ENCODE measurements at places on chromosomes 1 and 21.

GRCh38 chr1:20345419-20345818 lies 54.7 kb downstream of the VWA5B1 start:
- DNase-seq, result no peak

GRCh38 chr1:244010703-244011123 lies 40.4 kb upstream of the ZBTB18 start:
- DNase-seq, result no peak

DNA sequence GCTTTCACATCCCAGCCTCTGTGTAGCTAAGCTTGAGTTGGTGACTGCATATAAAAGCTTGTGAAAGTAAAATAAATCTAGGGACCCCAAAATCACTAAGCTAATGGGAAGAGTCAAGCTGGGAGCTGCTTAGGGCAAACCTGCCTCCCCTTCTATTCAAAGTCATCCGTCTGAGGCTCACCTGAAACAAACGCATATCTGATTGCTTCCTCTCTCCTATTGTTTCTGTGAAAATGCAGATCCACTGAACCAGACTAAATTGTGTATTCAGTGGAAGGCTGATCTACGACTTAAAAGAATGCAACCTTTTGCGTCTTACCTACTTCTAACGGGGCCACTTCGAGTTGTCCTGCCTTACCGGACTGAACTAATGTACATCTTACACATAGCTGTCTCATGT lies 70.3 kb downstream of the LTN1 start:
- no peak for DNase-seq

GRCh38 chr1:193299038-193299437 lies 112.6 kb upstream of the B3GALT2 start:
- no peak for DNase-seq

DNA sequence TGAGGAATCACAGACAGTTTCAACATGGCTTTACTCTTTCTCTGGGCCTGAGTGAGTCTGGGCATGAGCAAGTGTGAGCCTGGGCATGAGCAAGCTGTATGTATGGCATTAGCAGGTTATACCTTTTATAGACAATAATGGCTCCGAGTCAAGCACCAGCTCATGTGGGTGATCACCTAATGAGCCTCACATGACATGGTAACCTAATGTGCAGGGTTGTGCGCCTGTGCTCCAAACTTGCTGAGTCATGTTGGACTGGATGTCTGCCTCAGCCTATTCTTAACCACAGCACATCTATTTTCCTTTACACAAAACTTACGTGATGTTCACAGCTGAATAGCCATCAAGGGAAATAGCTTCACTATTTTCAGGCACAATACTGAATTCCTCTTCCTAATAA lies 236.2 kb upstream of the NRIP1 start:
- DNase-seq, result no peak

DNA sequence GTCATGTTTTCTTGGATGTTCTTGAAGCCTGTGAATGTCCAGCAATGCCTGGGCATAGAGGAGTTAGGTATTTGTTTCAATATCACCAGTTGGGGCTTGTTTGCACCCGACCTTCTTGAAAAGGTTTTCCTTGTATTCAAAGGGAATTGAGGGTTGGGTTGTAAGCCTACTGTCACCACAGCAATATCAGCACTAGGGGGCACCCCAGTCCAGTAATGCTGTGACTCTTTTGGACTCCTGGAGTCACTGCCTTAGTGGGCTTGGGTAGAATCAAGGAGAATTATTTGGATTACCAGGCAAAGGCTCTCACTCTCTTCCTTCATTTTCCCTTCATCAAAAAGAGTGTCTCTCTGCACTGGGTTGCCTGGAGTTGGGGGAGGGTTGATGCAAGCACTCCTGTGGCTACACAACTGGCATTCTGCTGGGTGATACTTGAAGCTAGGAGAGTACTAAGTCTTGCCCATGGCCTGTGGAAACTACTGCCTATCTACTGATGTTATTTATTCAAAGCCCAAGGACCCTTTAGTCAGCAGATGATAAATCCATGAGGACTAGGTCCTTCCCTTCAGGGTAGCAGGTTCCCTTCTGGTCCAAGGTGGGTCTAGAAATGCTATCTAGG lies 34.5 kb downstream of the OR10R2 start:
- DNase-seq, result no peak

GRCh38 chr1:89166705-89167104 lies 9.1 kb downstream of the GBP7 start:
- DNase-seq, result no peak

DNA sequence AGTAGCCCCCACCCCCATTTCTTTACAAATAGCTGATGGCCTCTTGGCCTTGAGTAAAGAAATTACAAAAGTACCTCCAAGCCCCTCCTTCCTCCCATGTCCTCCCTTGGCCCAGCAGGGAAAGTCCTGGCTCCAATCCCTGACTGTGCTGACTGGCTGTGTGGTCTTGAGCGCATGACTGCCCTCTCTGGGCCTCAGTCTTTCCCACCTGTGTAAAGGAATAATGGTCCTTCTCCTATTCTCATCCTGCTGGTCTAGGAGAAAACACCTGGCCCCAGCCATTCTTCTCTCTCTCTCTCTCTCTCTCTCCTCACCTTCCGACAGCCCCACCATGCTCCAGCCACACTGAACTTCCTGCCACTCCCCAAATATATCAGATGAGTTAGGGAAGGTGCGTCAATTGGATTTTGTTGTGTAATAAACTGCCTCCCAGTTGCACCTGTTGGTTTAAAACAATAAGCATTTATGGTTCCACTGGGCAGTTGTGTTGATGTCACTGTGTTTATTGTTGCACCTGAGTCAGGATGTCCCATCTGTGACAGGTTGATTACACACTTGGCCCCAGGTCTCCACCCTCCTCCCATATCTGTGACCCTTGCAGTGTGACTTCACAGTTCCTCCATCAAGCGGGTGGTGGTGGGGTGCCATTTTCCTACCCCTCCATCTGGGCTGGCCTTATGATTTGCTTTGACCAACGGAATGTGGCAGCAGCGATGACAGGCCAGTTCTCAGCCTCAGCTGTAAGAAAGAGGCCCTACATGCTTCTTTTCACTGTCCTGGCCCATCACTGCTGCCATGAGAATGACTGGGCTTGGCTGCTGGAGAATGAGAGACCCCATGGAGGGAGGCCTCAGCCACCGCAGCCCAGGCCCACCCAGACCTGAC lies 22.3 kb upstream of the LRP8 start:
- DNase-seq, result no peak

DNA sequence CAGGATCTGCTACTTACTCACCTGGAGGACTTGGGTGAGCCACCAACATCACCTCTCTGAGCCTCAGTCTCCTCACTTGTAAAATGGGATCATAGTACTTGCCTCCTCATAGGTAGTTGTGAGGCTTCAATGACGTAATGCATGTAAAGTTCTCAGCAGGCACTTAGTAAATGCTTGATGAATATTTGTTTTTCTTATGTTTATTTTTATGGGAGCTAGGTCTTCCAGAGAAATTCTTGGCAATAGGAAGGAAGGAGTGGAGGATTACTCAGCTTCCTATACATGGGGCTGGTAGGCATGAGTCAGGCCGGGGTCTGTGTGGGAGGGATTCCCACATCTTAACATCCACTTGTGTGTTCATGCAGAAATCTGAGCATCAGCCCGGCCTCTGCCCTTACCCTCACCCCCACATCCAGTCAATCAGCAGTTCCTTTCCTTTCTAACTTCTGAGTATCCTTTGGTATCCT lies 95.4 kb upstream of the USP24 start:
- DNase-seq, result peak; percentile 11

DNA sequence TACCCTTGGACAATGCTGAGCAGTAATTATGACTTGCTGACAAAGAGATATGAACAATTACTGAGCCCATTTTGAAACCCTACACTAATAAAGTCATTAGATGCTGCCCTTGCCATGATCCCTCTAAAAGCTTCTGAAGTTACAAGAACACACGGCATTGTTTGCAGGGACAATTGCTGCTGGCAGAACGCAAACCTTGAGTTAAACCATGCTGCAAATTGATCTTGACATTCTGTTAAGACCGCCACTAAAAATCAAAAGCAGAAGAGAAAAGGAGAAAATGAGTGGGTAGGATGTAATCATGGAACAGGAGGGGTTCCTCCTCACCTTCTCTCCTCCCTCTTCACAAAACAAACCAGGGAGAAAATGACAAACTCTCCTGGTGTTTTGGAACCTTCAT lies 136.2 kb upstream of the DMRTA2 start:
- no peak for DNase-seq

GRCh38 chr21:17602874-17603273 lies 9.8 kb downstream of the BTG3 start:
- DNase-seq, result no peak

GRCh38 chr21:34360488-34361241 lies 3.1 kb upstream of the KCNE2 start:
- DNase-seq, result no peak

GRCh38 chr1:109979489-109980091 lies 5.0 kb upstream of the AHCYL1 start:
- DNase-seq, result no peak

- DNase-seq, result no peak
These were observed 3.5 kb upstream of the LGR6 start for GRCh38 chr1:202189918-202190715.

DNA sequence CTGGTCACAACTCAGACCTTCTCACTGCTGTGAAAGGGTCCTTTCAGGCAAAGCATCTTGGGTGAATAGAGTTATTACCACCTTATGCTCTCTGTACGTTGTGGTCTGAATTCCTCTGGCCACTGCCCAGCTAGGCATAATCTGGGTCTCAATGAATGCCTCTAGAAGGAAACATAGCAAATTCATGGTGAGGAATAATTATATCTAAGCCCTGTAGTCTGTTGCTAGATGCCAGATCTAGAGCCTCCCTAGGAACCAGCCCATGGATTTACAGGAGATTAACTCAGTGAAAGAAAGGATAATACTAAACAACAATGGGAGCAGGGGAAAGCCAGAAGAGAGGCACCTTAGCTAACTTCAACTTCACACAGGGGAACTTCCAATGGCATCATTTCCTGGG lies 2.4 kb upstream of the COL11A1 start:
- DNase-seq, result no peak

- no peak for DNase-seq
These were observed 116.6 kb upstream of the CDC42BPA start for GRCh38 chr1:227434808-227435444.

- no peak for DNase-seq
These were observed 13.7 kb upstream of the ACTRT2 start for GRCh38 chr1:3007298-3008147.

GRCh38 chr1:169091480-169091941 lies 15.0 kb upstream of the ATP1B1 start:
- no peak for DNase-seq

DNA sequence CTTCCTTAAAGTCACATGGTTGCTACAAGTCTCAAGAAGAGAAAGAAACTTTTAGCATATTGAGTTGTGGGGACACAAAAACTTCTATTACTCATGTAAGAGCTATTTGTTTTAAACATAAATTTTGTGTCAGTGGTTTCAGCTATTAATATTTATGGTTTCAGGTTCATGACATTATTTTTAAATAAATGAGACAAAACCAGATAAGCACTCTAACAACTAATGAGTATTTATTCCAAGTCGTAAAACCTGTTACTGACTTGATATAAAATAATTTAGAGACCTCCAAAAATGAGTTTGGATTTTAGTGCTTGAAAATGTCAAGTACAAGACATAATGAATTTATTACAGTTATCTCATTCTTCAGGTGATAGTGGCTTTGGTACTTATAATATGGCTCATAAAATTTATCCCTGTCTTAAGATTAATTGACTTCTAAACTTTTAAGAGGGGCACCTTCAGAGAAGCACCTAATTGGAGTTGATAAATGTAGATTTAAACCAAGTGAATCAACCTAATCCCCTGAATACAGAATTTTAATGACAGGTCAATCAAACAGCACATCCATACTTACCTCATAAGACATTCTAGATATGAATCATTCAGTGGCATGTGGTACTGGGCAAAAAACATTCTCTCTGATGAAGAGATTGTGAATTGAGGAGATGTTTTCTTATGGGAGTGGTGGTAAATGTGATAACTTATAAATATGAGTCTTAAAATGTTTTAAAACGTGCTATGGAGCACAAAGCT lies 167.7 kb upstream of the PTGFR start:
- DNase-seq, result no peak

DNA sequence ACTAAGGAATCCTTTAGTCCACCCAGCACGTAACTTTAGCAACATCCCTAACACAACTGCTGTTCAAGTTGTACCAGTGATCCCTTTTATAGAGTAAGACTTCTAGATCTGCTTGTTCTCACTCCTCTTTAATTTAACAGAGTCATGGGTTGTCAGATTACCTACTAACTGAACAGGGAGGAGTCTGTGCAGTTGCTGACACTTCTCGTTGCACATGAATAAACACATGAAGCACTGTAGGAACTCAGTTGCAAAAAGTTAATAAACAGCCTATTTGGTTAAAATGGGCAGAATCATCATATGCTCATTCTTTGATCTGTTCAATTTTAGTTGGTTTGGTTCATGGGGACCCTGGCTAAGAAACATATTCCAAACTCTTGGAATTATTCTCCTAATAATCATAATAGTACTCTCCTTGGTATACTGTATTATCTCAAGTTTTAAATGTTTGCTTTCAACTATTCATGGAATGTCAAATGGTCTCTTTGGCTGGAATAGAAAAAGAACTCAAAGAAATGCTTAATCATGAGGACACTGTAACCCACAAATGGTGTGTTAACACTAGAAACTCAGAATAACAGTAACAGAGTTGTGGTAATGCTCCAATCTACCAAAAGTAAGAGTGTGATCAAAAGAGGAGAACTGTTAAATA lies 15.6 kb downstream of the PLPPR5 start:
- no peak for DNase-seq

DNA sequence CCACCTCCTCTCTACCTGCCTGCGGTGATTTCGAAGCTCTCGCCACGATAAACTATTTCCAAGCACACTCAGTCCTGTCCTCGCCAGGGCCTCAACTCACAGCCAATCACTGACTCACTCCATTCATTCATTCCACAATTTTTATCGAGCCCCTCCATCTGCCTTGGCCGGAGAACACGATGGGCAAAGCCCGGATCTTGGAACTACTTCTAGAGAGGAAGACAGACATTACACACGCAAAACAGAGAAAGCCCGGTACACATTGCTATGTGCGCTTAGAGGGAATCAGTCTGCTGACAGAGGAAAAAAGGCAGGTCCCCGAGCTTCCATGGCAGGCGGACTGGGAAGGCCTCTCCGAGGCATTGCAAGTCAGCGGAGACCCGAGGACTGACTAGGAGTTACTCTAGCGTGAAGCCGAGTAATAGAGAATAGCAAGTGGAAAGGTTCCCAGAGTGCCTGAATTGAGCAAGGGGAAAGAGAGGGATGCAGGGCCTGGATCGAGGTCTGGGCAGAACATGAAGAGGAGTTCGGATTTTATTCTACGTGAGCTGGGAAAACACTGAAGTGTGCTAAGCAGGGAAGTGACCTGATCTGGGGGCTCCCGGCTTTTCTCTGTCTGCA lies 54.2 kb upstream of the DNAJC6 start:
- DNase-seq, result no peak

DNA sequence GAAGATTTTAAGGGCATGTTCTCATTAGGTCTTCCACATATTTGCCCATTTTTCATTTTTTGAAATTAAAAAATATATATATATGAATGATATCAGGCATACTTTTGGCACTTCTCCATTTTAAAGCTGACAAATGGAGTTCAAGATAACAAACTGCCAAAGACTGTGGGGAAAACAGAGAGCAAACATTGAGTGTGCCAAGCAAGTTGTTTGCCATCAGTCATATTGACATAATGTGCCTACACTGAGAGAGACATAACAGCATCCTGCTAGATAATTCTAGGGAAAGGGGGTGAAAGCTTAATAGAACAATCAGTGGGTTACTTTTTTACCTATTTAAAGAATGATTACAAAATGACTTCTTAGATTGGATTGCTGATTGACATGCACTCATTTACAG lies 529.4 kb upstream of the CXADR start:
- DNase-seq, result no peak

- no peak for DNase-seq
These were observed 34.1 kb upstream of the LHX4 start for GRCh38 chr1:180195916-180196315.

- DNase-seq, result no peak
These were observed 406.7 kb downstream of the RPS6KC1 start for GRCh38 chr1:213457733-213458132.
